ENCODE measurements at places on chromosomes 5 and 9. TPM values are rescaled to one million over a fixed set of nuclear protein-coding genes. Genes with fewer than 3 reads are reported as not detected.
A peak's percentile ranks its signal among the peaks of the same experiment; 100 is the strongest.

The SNAPC4 gene
- 28.0 TPM for total RNA-seq

The FBP1 gene
- total RNA-seq, result not detected

The OR13C8 gene
- not detected for total RNA-seq

The F12 gene
- total RNA-seq, result 2.7 TPM

The GFPT2 gene
- not detected for total RNA-seq

The LCN12 gene
- 2.3 TPM for total RNA-seq

The PIP5KL1 gene
- 0.90 TPM for total RNA-seq

- no peak for DNase-seq
These were observed 64.4 kb downstream of the AUH start for GRCh38 chr9:91297306-91297705.

DNA sequence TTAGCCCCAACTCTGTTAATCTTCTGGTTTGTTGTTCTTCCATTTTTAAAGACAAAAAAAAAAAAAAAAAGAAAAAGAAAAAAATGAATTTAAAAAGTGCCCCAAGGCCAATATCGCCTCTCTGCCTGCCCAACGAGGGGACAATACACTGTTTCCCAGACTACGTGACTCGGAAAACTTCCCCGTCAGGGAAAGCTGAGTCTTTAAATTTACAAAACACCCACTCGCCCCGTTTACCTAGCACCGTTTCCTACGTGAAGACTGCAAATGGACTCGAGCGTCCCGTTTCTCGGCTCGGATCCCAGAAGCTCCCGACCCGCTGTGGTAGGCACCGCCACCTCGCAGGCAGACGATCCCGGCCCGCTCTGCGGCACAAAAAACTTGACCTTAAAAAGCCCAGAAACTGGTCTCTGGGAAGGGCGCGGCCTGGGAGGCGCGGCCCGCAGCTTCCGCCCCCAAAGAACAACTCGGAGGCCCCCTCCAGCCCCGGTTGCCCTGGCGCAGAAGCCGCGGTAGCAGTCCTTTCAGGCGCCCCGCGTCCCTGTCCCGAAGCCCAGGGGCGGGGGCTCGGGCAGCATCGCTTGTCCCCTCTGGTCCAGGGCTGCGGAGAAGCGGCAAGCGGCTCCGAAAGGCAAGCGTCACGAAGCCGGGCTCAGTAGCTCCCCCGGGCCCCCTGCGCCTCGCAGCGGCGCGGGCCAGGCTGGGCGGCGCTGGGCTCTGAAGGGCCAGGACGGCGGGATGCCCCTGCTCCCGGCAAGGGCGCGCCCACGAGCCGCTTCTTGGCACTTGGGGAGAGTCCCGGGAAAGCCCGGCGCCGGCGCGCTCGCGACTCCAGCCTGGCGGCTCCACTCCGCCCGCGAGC is at the start of gene GCNT4:
Gene GCNT4 (minus strand): TSS at position 367 of the 862 bp plus-strand sequence. CDS start 22,521 bp downstream, outside the sequence.
- DNase-seq, result peak; percentile 82

DNA sequence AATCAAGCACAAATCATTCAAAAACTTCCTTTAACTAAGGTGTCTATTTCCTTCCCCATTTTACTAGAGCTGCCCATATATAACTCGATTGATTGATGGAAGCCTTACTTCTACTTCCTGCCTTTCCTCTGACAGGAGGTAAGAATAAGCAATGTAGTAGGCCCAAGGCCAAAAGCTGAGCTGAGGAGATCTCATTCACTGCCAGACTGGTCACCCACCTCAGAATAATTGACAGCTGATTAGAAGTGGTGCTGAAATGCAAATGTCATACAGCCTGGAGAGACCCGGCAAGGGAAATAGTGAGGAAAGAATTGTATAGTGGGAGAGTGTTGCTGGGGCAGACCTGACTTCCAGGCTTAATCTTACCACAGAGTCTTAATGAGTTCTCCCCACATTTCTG is 239.9 kb downstream of the SAXO1 start:
- DNase-seq, result no peak

GRCh38 chr9:98890256-98890655 is 53.5 kb upstream of the COL15A1 start:
- no peak for DNase-seq

- peak; percentile 74 for DNase-seq
These were observed 798 bp downstream of the PITX1 start for GRCh38 chr5:135032999-135033861.

DNA sequence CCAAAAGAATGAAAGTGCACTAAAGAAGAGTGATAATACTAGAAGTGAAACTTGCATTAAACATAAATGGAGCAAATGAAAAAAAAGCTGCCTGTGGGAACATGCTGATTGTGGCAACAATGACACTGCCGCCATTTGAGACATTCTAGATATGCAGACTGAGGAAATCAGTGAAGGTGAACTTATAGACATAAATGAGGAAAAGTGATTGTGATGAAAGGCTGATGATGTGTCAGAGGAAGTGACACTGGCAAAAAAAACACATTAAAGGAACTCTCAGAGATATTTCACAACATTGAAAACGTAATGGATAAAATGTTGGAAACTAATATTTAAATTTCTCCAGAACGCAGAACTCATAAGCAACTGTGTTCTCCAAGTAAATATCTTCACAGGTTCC is 1.2 kb downstream of the ERCC8 start:
- DNase-seq, result no peak

DNA sequence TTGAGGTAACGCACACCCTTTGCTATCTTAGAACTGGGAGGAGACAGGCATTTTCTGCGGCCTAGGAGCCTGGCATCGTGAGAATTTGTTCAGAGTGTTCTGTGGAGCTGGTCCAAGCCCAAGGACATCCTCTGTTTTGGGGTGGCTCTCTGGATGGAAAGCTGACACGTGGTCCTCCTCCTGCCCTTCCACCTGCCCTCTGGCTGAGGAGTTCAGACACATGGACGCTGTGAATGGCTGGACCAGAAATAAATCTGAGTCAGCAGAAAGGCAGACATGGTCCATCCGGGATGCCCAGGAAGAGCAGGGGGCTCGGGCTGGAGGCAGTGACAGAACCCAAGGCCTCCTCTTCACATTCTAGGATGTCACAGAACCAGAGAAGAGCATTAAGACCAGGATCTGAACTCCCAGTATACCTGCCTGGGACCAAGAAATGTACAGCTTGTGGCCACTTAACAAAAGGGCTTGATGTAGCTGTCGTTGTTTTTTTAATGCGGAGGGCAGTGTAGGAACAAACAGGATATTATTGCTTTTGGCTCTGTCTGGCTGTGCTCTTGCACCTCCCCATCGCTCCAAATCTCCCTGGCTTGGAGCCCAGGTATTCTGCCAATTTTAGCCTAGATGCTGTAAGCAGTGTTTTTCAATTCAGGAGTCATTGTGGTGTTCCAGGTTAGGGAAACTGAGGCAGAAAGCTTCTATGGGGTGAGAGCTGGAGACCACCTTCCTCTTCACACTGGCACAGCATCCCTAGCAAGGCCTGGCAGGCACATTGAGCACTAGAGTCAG is 2.4 kb downstream of the CKMT2 start:
- no peak for DNase-seq

GRCh38 chr5:61949054-61949678 is 356.8 kb upstream of the KIF2A start:
- DNase-seq, result no peak

DNA sequence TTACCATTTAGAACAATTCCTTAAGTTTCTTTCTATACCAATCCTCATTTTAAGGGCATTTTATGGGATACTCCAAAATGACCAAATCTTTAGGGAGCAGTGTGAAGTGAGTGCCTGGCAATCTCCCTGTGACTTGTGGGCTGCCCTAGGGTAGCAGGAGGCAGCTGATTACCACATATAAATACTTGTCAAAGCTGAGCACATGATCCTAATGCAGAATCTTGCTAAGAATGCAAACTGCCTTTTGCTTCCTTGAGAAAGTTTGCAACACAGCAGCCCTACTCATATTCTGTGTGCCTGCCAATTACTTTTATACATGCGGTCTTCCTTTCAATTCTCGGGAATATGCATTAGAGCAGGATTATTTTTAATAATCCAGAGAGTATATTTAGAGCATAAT is 18.2 kb upstream of the NREP start:
- no peak for DNase-seq

DNA sequence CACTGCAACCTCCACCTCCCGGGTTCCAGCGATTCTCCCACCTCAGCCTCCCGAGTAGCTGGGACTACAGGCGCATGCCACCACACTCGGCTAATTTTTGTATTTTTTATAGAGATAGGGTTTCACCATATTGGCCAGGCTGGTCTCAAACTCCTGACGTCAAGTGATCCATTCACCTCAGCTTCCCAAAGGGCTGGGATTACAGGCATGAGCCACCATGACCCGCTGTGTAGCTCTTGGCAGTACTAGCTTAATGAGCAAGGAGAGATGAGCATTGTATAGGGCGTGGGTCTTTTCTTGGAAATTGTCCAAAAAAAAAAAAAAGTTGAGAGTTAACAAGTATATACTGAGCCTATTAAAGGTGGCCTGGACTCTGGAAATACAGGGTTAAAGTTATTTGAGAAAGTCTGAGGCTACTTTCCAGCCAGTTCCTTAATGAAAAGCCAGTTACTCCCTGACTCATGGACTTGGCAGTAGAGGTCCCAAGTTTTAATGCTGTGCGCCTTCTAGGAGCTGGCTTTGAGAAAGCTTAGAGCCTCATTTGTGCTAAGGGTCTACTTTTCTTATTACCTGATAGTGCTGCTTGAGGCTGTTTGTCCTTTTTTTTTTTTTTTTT is 4.2 kb upstream of the FGF18 start:
- DNase-seq, result no peak

DNA sequence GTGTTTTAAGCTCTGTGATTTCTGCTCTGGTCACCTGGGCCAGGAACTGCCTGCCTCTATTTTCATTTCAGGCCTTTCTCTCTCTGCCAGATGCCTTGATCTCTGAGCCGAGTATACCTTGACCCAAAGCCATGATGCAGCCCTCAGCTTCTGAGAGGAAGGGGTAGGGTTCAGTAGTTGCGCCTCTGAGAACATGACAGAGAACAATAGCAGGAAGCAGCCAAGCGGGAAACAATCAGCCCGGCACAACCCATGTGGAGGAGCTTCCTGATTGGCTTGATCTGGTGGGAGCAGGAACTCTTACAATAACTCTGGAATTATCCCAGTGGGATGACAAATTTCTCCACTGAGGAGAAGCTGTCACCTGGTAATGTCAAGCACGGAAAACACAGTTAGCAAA is 127.4 kb downstream of the PALM2AKAP2 start:
- no peak for DNase-seq

GRCh38 chr9:93276973-93277372 is 93.0 kb downstream of the WNK2 start:
- DNase-seq, result no peak

DNA sequence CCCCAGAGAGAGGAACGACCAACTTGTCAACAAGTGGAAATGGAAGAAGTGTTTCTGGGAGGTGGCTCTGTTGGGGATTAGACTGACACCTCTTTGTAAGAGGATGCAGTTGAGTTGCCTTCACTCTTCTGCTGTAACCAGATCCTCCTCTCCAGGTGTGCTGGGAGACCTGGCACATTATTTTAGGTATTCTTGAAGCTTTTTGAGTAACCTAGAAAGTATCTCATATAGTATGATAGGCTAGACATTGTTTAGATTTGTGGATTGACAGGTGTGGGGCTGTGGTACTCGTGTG is 21.6 kb downstream of the SNX30 start:
- no peak for DNase-seq

- no peak for DNase-seq
These were observed 81.8 kb upstream of the LMNB1 start for GRCh38 chr5:126695091-126695490.
